HEK293T (cell line): ENCODE measurements at places on chromosomes 6 and 20.
A peak's percentile ranks its signal among the peaks of the same experiment; 100 is the strongest.

GRCh38 chr6:30533460-30534294, 22.6 kb downstream of the GNL1 start:
- DNase-seq, result no peak

GRCh38 chr6:41451039-41451438, 95.1 kb upstream of the FOXP4 start:
- no peak for DNase-seq

DNA sequence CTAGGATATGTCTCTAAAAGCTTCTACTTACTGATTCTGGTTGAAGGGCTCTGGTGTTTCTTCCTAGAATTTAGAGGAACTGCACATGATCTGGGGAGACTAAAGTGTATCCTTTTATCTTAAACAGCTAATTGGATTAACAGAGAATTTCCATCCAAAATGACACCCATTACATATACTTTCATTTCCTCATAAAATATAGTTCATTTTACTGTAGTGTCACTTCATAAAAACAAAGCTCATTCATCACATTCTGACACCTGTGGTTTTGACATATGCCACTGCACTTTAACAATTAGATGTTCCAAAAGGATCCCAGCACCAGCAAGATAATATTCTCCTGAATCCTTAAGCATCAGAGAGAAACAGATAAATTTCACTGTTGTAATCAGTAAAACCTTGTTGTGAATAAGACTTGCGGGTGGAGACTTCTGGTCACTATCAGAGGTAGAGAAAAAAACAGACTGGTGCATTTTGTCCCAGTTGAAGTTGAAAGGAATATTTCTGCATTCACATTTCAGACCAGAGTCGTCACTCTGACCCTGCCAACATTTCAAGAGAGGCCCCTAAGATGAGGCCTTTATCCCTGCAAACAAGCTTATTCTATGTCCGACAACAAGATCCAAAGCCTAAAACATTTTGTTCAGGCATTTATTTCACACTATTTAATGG, 175.3 kb upstream of the BMP5 start:
- DNase-seq, result no peak

- peak; percentile 55 for DNase-seq
Measured at GRCh38 chr6:34145161-34146020, 496 bp downstream of the GRM4 start.

DNA sequence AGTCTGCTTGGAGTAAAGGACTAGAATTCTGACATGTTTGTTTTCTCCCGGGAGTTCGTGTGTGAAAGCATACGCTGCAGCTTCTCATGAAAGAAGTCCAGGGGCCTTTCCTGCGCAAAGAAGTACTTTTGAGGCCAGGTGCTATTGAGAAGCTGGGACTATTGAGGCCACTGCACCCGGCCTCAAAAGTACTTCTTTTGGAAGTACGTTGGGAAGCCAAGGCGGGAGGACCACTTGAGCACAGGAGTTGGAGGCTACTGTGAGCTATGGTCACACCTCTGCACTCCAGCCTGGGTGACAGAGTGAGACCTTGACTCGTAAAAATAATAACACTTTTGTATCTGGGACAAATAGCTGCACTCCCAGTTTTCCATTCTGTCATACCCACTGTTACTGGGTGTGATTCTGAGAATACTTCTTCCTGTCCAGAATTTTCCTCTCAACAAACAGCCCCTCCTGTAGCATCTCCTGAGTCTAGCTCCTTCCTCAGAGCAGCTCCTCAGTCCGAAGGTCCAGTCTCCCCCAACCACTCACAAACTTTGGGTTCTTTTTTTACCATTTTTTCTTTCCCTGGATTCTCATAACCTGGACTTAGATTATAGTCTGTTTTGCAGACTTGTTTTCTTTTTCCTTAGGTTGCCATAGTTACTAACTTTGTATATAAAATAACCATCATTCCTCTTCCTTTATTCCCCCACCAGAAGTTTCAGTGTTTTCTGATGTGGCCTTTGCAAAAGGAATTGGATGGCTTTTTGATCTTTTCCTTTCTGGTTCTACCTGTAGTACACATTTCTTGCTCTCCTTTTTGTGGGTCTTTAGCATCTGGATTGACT, 12.7 kb downstream of the STK35 start:
- no peak for DNase-seq

- no peak for DNase-seq
Measured at GRCh38 chr20:519999-520398, 23.6 kb downstream of the CSNK2A1 start.
